ENCODE measurements at places on chromosomes 2 and 18.

DNA sequence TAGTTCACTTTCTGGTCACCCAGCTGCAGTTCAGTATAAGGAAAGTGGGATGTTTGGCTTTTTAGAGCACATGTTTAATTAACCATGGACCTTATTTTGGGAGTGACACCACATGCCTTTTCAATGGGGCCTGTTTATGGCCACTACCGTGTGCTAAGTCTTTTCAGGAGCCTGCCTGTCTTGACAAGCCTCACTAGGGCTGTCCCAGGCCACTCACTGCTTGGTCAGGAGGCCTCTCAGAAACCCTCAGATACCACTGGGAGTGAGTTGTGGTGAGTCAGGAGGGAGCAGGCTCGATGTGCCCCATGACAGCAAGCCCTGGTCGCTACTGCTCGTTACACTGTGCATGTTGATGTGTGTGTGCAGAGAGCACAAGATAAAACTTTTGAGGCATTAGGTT lies 123.0 kb downstream of the MAP4K4 start:
- peak; percentile 56 for DNase-seq

- peak; percentile 11 for DNase-seq
These were observed 157.2 kb downstream of the FMNL2 start for GRCh38 chr2:152492131-152492530.

- no peak for DNase-seq
These were observed 70.6 kb upstream of the ITGB6 start for GRCh38 chr2:160270571-160271113.

DNA sequence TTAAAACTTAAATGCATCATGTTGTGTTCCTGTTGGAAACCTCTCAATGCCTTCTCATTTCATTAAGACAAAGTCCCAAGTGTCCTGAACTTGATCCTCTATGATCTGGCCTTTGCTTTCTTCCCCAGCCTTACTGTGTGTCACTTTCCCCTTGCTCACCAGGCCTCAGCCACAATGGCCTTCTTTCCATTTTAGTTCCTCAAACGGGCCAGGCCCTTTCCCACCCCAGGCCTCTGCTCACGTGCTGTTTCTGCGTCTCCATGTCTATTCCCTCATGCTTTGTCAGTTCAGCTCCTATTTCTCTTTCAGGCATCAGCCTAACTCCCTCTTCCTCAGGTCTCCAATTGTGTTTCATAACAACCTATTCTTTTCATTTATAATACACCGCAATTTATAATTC lies 19.5 kb downstream of the CXCR4 start:
- DNase-seq, result peak; percentile 74

All from MV-4-11 (cell line).